Tibial nerve (tissue), 4 donors: ENCODE measurements at places on chromosomes 11 and 22. TPM values are rescaled to one million over a fixed set of nuclear protein-coding genes. Genes with fewer than 3 reads are reported as not detected.
A peak's percentile ranks its signal among the peaks of the same experiment; 100 is the strongest.

DNA sequence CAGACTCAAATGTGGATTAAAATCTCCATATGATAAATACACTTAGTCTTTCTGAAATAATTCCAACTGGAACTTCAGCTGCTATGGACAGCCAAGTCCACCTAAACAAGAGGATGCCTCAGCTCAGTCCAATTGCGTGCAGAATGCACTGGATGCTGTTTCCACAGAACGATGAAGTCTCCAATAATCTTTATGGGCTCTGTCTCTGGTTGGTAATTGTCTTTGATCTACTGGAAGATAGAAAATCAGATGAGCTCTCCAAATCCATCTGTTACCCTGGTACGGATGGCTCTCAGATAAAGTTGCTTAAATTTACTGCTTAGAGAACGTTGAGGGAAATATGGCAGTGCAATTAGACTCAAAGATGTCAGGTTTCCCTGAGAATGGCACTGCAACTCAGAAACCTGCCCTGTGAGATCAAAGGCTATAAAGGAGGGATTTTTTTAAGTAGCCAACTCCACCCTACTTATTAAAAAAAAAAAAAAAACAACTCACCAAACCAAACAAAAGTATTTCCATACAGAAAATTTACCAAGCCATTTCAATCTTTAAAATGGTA is 859 bp upstream of the BIRC3 start:
- DNase-seq: no peak

SMCO4 gene
- total RNA-seq: 3.7 TPM

CNGA4 gene
- not detected for total RNA-seq

DNA sequence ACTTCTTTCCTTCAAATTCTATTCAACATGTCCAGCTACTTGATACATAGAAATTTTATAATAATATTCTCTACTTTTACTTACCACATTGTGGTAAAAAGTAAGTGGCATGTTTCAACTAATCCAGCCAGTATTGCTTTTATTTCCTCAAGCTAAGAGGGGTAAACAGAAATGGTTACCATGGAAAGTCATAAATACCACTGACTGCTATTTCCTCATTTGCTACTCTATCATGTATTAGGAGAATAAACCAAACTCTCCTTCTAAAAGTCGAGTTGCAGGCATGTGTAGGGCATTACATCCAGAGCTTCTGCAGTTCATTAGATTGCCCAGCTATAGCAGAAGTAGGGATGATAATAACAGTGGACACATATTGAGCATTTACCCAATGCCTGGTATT is 208.4 kb downstream of the MAML2 start:
- DNase-seq: no peak

GRCh38 chr11:47253660-47254059 is 4.1 kb upstream of the NR1H3 start:
- no peak for DNase-seq

DNA sequence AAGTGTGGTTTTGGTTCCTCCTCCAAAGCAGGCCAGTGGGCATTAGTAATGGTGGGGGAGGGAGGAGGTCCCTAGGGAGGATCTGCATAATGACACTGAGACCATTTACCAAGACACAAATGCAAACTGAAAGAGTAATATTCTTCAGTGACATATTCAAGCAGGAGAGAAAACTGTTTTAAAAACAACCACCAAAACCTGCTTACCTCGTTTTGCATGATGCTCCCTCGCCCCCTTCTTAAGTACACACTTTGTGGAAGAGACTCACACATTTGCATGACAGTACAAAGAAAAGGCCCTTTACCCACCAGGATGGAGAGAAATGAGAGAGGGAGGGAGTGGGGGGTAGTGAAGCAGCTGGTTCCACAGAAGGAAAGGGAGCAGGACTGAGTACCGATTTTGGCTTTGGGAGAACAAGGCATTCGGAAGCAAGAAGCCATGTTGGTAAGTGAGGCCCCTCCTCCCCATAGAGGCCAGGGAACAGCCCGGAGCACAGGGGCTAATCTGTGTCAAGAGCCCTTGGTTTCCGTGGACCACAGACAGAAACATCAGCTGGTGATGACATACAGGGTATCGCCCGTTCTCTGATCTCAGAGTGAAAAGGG is 13.0 kb upstream of the OPCML start:
- DNase-seq: no peak

DNA sequence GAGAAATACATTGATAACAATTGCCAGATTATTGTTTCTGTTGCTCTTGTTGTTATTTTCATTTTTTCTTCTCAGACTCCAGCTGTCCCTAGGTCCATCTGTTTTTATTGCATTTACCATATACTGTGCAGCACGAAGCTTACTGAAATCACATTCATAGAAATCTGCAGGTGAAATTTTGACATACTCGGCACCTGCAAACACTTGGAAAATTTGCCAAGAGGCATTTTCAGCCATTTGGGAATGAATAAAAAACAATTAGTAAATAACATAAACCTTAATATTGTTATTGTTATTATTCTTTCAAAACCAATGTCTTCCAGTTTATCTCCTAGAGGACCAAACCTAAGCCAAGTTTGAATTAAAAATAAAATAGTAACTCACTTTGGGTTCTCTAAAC is 2357.2 kb downstream of the LRRC4C start:
- no peak for DNase-seq

DNA sequence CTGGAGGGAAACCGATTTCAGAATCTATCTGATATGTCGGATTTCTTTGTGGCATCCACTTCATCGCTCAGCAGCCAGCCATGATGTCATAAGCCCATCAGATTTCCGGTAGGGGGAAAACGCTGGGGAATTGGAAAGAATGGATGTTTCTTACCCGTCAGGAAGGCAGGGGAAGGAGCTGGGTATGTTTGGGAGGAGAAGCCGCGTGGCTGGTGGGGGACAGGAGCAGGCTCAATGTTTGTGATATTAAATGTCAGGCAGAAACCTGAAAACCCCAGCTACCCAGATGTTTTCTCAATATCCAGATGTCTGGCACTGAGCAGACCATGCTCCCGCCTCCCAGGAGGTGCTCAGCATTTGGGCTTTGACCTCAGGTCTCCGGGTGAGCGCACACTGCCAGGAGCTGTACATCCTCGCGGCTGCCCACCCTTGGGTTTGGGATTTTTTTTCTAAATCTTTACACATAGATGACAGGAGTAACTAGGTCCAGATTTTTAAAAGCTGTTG is 67.5 kb downstream of the NFAM1 start:
- peak; percentile 54 for DNase-seq

C22orf42 gene
- total RNA-seq: not detected

DGCR6 gene
- total RNA-seq: 19.0 TPM

DNA sequence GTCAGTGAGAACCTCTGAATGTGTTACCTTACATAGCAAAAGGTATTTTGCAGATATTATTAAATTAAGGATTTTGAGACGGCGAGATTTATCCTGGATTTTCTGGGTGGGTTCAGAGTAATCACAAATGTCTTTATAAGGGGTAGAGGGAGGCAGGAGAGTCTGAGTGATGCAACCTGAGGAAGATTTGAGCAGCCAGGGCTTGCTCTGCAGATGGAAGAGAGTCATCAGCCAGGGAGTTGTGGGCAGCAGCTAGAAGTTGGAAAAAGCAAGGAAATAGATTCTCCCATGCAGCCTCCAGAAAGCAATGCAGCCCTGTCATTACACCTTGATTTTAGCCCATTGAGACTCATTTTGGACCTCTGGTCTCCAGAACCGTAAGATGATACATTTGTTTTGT is 4.1 kb upstream of the WDR74 start:
- no peak for DNase-seq

DNA sequence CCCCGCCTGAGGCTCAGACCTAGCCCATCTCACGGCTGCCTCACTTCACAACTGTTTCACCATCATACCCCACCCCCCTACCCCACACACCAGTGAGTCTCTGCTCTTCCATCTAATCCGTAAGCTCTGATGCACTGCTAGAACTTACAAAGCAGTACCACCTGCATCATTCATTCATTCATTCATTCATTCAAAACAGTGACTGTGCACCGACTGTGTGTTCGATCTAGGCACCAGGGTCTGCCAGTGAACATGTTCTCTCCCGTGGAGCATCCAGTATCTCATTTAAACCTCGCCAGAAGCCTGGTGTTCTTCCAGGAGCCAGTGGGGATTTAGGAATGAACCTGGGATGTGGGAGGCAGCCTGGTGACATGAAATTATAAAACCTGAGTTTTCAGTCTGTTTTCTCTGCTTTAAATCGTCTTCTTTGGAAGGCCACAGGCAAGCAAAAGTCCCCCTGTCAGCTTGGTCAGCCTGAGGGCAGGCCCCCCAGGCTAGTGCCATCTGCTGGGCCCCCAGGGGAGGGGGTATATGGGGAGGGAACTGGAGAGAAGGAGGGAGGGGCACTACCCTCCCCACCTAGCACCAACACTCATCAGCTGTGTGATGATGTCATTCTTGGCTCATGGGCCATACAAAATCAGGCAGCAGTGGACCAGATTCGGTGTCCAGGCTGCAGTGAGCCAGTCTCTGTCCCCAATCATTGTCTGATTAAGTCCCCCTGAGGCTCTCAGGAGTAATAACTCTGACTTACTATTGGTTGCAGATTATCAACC is 18.4 kb downstream of the TMPRSS6 start:
- no peak for DNase-seq

DNA sequence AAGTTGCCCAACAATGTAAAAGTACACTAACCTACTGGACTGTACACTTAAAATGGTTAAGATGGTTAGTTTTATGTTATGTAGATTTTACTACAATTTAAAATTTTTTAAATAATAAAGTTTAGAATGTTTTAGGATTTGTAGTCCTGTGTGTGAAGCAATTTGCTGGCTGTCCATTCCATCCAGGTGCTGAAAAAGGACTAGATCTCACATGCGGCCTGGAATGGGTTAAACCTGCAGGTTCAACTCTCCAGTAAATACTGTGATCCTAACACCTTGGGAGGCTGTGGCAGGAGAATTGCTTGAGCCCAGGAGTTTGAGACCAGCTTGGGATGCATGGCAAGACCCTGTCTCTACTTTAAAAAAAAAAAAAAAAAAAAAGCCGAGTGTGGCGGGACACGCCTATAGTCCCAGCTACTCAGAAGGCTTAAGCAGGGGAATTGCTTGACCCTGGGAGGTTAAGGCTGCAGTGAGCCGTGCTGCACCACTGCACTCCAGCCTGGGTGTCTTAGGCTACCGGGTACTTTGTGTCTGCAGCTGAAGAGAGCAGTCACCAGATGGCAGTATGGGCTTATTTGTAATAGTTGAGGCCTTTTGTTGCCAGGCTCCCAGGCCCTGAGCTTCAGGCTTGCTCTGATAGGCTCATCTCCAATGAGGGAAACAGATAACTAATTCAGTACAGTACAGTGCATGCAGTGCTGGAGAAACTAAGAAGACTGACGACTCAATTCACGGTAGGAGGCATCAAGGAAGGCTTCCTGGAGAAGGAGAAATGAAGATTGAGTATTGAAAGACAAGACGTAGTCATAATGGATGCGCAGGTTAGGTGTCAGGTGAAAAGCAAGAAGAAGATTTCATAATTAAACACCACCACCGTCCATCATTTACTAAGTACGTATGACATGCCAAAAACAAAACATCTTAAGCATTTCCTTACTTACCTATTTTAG is 64.7 kb upstream of the ASPHD2 start:
- no peak for DNase-seq

C11orf91 gene
- not detected for total RNA-seq

GRCh38 chr11:71158936-71159335 is 93.4 kb downstream of the SHANK2 start:
- no peak for DNase-seq

GRCh38 chr11:59550842-59551658 is 39.7 kb downstream of the OR4D9 start:
- peak; percentile 74 for DNase-seq
